Left renal cortex interstitium (tissue), 4 donors: ENCODE measurements at places on chromosomes 16 and 17.

DNA sequence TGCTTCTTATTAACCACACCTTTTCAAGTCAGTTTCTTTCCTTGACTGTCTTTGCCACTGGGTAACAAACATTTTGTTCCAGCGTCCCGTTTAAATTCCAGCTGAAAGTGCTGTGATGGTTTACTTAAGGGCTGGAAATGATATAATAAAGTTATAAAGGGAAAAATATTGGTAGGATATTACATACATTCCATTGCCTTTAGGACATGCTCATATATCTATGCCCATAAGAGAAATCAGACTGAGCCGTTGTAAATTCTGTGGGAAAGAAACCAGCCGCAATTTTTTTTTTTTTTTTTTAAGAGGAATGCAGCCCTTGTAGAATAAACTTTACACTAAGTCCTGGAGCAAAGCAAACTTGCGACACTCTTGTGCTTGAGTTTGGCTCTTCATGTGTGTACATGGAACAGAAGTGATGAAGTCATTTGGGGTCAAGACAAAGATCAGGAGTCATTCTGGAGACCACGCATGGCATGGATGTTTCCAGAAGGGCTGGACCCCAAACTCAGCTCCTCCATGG, 210.9 kb downstream of the XYLT1 start:
- no peak for DNase-seq

- DNase-seq: no peak
Measured at GRCh38 chr16:52545222-52545897, 1.6 kb downstream of the TOX3 start.

- no peak for DNase-seq
Measured at GRCh38 chr17:63099425-63099824, 133.4 kb downstream of the TANC2 start.

DNA sequence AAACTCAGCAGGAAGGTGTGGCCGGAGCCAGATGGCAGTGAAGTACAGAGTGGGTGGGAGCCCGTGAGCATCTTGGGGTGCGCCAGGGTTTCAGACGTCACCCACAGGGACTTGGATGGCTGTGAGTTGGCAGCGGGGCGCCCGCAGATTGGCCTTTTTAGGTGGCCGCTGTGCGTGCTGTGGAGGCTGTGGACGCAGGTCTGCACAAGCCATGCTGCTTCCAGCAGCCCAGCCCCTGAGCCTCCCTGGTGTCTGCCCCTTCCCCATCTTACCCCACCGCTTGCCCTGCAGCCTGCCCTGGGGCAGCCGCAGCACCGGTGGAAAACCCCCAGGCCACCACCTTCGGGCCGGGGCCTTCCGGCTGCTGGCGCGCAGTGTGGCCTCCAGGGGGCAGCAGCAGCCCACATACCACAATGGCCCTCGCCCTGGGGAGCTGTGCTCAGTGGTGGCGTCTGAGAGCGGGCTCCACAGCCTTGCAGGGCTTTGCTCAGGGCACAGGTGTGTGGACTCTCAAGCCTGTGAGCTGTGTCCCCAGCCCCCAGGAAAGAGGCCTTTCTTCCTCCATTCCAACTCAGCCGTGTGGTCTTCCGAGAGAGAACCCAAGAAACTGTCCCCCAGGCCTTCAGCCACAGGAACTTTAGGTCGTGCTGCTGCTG, 11.8 kb downstream of the ENDOV start:
- peak; percentile 40 for DNase-seq

- no peak for DNase-seq
Measured at GRCh38 chr17:80658821-80659220, 114.2 kb downstream of the RPTOR start.

DNA sequence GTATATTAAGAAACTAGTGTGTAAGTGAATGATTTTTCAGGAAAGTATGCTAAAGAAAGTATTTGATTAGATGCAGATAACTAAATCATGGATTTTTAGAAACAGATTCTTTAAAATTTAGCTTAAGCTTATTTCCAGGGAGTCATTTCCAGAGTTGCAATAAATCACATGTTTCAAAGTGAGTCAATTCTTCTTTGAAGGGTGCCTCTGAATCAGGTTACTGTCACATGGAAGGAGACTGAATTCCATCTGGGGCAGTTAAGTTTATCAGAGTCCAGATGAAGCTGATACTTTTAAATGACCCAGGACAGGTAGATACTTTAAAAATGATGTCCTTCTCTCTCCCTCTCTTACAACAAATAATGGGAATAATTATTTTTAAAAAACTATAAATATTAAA, 5.0 kb downstream of the MFSD11 start:
- DNase-seq: no peak

DNA sequence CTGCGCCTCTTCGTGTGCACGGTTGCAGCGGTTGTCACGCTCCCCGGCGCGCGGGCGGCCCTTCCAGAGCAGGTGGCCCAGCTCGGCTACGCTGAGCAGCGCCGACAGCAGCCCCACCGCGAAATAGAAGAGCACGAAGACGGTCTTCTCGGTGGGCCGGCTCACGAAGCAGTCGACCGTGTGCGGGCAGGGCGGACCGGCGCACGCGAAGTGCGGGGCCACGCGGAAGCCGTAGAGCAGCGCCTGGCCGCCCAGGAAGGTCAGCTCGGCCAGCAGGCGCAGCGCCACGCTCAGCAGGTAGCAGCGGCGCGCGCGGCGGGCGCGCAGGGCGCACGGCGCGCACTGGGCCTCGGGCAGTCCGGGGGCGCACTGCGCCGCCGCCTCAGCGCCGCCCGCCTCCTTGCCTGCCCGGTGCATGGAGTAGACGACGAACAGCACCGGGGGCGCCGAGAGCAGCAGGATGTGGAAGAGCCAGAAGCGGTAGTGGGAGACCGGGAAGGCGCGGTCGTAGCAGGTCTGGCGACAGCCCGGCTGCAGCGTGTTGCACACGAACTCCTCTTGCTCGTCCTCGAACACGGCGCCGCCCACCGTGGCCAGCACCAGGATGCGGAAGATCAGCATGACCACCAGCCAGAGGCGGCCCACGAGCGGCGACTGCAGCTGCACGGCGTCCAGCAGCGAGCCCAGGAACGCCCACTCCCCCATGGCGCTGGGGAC, 1.3 kb downstream of the GJD3 start:
- DNase-seq: no peak

DNA sequence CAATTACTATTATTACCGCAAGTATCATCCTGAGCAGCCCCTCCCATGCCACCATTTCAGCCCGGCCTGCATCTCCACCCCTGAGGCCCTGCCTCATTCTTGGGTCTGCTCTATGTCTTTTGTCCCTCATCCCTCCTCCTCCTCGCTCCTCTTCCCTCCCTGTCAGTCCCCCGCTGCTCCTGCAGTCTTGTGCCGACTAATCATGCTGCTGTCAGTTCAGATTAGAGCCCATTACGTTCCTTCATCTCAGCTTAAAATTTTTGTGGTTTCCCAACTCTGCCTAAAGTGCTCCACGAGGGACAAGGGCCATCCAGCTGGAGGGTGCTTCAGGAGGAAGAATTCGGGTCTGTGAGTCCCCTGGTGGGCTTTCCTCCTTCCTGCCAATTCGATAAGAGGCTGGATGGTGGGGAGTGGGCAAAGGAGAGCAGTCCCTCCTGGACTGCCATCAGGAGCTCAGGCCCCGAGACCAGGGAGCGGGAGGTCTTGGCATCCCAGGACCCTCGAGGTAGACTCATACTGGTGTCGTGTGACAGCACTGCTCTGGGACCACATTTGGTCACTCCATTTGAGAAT, 32.9 kb upstream of the GOSR2 start:
- no peak for DNase-seq

- no peak for DNase-seq
Measured at GRCh38 chr16:66511602-66512271, 38.2 kb downstream of the TK2 start.

DNA sequence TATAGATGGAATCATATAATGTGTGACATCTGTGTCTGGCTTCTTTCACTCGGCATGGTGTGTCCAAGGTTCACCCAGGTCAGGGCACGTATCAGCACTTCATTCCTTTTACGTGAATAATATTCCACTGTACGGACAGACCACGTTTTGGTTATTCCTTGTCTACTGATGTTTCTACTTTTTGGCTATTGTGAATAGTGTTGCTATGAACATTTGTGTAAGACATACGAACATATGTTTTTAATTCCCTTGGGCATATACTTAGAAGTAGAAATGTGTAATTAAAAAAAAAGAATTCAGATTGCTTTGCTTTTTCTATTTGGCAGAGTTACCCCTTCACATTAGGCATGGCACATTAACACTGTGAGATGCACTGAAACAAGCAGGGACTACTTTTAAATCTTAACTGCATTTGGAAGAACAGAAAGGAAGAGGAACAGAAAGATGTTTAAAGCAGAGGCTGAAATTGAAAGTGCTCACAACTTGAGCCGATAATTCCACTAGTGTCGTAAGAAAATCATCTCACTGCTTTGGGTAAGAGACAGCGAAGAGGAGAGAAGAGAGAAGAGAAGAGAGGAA, 105.3 kb downstream of the VPS53 start:
- DNase-seq: no peak

DNA sequence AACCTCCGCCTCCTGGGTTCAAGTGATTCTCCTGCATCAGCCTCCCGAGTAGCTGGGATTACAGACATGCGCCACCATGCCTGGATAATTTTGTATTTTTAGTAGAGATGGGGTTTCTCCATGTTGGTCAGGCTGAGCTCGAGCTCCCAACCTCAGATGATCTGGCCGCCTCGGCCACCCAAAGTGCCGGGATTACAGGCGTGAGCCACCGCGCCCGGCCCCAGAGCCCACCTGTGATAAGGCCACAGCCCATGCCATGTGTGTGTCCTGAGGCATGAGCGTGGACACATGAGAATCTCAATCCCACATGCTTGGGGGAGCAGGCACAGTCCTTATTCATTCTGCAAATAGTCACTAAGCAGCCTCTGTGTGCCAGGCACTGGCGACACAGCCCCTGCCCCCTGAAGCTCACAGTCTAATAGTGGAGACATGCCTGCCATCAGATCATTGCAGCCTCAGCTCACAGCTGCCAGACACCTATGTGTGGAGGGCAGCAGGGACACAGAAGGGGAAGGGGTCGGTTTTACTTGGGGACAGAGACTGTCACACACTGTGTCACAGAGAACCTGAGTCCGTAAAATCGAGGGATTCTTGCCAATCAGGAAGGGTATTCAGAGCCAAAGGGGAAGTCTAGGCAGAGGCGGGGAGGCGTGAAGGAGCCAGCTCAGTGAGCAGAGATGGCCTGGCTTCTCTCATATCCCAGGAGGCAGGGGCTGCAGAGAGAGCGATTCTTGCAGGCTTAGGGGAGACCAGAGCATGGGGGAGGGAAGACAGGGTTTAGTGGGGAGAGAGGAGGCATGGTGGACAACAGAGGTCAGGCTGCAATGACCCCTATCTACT, 9.4 kb upstream of the ABCC3 start:
- no peak for DNase-seq

DNA sequence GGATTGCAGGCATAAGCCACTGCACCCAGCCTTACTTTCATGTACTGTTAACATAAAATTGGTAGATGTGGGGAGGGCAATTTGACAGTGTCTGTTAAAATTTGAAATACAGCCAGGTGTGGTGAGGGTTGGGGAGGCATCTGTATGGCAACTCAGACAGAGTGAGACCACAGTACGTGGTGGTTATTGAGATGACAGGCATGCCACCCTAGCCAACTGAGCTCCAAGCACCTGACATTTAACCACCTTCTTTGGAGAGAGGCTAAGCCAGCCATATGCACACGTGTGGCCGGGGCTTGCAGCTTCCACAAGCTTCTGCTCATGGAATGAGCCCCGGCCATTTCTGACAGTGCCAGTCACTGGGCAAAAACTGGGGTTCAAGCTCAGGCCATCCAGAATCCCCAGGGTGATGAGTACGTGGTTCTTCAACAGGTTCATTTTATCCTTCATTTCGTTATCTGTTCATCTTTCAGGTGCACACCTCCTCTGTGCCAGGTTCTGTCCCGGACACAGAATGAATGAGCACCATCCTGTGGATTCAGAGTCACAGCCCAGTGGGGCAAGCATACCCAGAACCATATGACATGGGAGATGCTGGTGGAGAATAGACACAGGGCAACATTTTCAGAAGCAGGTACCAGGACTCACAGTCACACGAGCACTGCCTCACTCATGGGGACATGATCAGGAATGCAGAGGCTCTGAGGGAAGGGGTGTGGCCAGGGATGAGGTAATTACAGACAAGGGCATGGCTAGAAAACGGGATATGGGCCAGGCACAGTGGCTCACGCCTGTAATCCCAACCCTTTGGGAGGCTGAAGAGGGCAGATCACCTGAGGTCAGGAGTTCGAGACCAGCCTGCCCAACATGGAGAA, 36.2 kb downstream of the C16orf82 start:
- no peak for DNase-seq

DNA sequence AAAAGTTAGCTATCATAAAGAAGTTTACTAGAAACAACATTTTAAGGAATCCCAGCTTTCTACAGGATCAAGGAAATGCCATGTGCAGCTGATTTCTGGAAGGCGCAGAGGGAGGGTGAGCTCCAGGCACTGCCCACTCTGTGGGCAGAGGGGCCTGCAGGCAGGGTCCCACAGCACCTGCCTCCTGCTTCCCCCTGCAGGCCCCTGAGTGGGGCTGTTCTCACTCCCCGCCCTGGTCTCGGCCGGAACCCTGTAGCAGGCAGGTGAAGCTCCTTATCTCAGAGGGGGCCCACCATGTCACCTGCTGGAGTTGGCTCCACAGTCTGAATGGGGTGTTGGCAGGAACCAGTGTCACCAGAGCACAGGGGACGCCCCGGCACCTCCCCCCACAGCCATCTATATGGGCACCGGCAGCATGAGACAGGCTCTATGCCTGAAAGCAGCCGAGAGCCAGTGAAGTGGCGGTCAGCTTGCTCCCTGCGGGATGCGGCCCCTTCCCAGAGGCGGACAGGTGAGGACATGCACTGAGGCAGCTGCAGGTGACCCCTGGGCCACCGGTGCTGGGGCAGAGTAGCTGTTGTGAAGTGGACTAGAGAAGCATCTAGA, 47.6 kb upstream of the FASN start:
- DNase-seq: no peak

DNA sequence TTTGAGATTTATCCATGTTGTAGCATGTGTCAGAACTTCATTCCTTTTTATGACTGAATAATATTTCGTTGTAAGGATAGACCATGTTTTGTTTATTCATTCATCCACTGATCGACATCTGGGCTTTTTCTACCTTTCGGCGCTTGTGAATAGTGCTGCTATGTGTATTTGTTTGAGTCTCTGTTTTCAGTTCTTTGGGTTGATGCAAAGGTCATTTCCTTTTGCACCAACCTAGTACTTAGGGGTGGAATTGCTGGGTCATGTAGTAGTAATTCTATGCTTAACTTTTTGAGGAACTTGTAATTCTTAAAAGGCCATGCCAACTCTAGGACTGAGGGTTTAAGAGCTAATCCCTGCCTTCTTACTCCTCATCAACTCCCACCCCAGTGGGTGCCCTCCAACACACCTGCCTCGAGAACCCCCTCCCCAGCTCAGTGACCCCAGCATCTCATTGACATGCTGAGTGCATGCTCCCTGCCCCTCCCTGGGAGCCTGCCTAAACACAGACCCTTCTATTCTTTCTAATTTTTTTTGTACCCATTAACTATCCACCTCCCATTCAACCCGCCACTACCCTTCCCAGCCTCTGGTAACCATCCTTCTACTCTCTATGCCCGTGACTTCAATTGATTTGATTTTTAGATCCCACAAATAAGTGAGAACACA, 51.2 kb downstream of the ABAT start:
- no peak for DNase-seq

- DNase-seq: no peak
Measured at GRCh38 chr16:11263737-11264136, 5.4 kb downstream of the TNP2 start.

GRCh38 chr16:66389256-66390176, 23.0 kb downstream of the CDH5 start:
- no peak for DNase-seq
